CD4-positive, alpha-beta T cell treated with Interleukin-1 beta for 1 hour (primary cell): ENCODE measurements at places on chromosomes 7 and 10.

- DNase-seq, result no peak
These were observed 167.2 kb downstream of the EBF3 start for GRCh38 chr10:129796710-129797420.

DNA sequence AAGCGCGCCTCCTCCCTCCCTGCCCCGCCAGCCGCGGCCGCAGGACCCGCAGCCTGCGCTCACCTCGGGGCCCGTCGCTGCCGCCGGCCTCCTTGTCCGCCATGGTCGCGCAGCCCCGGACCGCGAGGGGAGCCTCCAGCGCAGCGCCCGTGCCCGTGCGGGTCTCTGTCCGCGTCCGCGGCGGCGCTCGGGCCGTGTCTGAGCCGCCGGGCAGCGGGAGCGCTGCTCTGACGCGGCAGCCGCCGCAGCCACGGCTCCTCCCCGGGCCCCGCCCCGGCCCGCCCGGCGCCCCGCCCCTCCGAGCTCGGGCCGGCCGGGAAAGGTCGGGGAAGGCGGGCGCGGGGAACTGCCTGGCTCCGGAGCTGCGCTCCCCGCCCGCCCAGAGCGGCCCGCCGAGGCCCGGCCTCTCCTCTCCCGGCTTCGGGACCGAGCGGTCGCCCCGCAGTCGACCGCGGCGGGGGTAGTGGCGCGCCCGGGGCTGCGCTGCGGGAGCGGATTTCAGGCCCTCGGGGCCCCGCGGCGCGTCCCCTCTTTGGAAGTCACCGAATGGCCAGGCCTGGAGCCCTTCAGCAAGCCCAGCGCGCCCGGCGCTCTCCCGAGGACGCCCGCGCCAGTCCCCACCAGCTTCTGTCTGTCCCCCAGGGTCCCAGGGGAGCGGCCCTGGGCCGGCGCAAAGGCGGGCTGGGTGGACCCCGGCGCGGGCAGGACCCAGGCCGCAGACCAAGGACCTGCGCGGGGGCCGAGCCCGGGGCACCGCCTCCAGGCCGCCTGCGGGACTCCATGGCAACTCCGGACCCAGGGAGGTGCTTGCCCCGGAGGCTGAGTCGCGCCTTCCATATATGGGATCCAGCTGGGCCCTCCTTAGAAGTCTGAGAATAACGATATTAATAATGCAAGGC, at the start of gene HSPA12A:
Gene HSPA12A (minus strand): TSS at position 200 of the 899 bp plus-strand sequence. CDS start 97 bp downstream, at position 103.
- DNase-seq, result peak; percentile 53

- DNase-seq, result no peak
These were observed 25.1 kb downstream of the ALOX5 start for GRCh38 chr10:45399113-45399512.

- no peak for DNase-seq
These were observed 39.6 kb upstream of the INPP5A start for GRCh38 chr10:132497861-132498561.

DNA sequence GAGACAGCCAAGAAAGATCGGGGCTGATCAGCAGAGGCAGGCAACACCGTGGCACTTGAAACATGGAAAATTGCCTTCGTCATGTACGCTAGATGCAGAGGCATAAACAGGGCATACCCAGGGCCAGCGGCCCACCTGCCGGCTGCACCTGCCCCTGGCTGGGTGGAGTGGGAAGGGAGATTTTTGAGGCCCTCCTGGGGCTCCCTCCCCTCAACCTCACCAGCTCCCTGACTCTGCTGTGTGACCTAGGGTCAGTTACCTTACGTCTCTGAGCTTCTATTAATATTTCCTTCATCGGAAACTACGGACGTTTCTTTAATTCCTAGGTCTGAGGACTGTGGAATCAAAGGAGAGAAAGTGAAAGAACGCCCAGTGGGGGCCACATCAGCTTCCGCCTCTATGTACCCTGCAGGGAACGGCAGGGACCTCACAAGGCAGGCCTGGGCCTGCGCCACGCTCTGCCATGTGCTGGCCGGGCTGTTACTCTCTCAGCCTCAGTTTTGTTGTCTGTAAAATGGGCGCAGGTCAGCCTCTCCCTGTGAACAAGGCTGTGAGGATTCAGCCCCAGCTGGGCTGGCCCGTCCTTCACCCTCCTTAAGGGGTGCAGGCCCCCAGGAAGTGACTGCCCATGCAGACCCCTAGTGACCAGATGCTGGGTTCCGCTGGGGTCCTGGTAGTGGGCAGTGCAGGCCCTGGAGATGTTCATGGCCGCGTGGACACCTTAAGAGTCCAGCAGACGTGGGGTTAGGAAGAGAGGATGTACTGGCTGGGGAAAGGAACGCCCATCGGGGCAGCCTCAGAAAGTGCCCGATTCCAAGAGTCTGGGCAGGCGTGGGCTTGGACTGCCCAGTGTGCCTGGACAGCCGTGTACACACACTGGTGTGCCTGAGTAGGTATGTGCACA, 22.7 kb downstream of the ELFN1 start:
- no peak for DNase-seq

- peak; percentile 75 for DNase-seq
These were observed at the start of gene RNLS for GRCh38 chr10:88582806-88583583. Gene RNLS (minus strand): TSS chr10:88583318.
